ENCODE measurements at places on chromosomes 3 and 15. TPM values are rescaled to one million over a fixed set of nuclear protein-coding genes. Genes with fewer than 3 reads are reported as not detected.

- no peak for DNase-seq
Observed at GRCh38 chr3:105798381-105798934, 70.4 kb downstream of the CBLB start.

DNA sequence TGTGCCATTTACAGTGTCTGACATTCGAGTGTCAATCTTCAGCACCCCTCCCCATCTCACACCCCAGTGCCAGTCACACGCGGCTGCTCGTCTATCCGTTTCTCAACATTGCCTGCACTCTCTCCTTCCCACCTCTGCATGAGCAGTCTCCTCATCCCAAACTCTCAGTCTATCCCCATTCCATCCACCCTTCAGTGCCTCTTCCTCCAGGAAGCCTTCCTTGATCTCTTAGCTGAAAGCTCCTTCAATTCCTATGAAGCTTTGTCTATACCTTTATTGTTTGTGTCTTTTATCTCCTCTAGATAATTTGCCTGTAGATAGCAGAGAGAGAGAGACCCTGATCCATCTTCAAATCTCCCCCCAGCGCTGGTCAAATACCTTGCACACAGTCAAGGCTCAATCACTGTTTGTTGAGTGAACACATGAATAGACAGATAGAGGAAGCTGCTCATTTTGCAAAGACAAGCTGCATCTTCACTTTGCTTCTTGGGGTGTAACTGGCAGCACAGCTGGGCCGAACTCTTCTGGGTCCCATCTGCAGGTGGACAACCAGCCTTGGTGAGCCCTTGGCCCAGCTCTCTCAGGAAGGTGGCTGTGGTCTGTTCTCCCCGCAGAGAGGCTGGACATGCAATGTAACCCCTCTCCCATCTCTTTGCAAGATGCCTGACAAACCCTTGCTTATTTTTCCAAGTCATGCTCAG, 52.8 kb downstream of the ITGA11 start:
- no peak for DNase-seq

- DNase-seq: no peak
Observed at GRCh38 chr3:29534006-29534405, 253.1 kb downstream of the RBMS3 start.

GRCh38 chr3:196803891-196804468, 63.7 kb upstream of the SENP5 start:
- DNase-seq: no peak

DNA sequence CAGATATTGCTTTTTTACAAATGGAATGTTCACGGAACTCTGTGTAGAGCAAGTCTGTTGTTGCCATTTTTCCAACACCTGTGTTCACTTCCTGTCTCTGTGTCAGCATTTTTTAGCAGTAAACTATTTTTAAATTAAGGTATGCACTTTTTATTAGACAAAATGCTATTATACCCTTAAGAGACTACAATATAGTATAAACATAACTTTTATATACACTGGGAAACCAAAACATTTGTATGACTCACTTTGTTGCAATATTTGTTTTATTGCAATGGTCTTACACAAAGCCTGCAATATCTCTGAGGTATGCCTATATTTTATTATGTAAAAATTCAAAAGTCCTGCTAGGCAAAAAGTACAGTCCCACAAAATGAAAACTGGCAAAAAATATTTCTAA, 39.8 kb upstream of the FGF7 start:
- no peak for DNase-seq

DNA sequence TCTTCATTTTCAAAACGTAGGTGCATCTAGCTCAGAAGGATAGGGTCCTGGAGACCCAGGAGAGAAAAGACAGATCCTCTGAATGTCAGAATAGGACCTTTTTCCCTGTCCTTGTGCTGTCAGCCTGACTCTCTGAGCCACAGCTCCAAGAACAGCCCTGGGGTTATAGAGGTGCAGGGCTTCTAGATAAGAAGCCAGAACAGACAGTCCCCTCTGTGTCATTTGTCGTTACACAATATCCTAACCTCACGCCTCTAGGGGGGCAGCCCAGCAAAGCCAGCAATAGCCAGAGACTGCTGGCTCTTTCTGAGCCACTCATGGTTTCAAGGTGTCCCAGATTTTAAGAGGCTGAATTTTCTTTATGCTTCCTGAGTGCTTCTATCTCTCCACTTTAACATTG, 153.2 kb upstream of the THBS1 start:
- DNase-seq: no peak

GRCh38 chr3:187741403-187742350, 3.6 kb downstream of the BCL6 start:
- peak; percentile 91 for DNase-seq

DNA sequence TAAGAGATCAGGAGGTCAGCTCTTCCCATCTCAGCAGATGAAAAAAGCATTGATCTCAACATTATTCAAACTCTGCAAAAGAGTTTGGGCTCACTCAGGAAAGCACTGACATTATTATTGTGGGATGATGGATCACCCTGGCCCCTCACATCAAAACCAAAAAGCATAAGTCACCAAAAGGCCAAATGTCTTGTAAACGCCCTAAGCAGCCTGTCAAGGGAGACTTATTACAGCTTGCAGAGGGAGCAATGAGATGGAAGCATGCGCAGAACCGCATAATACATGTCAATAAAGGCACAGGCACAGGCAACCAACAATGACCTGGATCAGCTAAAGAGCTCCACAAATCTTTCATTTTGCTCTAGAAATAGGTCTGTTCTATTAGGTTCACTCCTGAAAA, 4.6 kb downstream of the FSIP1 start:
- no peak for DNase-seq

DNA sequence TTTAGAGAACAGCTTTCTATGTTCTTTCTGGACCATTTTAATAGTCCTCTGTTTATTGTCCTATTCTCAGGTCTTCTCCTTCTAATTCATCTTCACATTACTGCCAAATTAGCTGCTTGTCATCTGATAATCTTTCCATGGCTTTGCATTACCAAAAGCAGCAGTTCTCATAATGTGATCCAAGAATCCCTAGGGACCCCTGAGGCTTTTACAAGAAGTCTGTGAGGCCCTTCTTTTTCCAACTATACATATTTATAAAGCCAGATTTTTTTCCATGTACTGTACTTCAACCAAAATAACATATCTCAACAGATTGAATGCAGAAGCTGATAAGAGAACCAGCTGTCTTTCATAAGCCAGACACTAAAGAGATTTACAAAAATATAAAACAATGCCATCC, 162.5 kb upstream of the BFSP2 start:
- no peak for DNase-seq

- no peak for DNase-seq
Observed at GRCh38 chr3:15539066-15539465, 17.6 kb upstream of the COLQ start.

DNA sequence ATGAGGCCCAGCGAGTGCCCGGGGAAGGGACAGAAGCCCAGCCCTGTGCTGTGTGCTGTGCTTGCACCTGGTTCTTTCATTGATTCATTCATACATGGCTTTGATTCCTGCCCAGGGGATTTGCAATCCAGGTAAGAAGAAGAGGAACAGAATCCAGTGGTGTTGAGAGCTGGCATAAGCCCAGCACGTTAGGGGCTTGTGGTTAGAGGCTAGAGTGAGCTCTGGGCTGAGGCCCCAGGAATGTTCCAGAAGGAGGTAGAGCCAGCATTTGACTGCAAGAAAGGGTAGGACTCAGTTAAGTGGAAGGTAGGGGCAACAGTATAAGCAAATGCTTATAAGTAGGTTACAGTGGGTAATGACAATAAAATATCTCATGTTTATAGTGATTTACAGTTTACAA, 2.3 kb downstream of the VWA5B2 start:
- no peak for DNase-seq

- no peak for DNase-seq
Observed at GRCh38 chr15:78261062-78261461, 3.3 kb upstream of the DNAJA4 start.

DNA sequence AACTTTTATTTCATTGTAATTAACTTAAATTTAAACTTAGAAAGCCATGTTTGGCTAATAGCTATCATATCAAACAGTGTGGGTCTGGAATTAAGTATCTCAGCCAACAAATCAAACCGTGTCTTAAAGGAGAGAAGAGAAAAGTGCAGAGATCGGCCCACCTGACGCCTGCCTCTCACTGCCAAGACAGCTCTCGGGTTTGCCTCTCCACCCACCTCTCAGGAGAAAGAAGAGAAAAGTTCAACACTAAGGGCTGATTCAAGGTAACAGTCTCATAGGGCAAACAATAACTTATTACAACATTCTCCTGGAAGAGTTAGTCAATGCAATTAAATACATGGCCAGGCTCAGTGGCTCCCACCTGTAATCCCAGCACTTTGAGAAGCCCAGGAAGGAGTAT, 64.8 kb upstream of the PRR20G start:
- DNase-seq: no peak

DNA sequence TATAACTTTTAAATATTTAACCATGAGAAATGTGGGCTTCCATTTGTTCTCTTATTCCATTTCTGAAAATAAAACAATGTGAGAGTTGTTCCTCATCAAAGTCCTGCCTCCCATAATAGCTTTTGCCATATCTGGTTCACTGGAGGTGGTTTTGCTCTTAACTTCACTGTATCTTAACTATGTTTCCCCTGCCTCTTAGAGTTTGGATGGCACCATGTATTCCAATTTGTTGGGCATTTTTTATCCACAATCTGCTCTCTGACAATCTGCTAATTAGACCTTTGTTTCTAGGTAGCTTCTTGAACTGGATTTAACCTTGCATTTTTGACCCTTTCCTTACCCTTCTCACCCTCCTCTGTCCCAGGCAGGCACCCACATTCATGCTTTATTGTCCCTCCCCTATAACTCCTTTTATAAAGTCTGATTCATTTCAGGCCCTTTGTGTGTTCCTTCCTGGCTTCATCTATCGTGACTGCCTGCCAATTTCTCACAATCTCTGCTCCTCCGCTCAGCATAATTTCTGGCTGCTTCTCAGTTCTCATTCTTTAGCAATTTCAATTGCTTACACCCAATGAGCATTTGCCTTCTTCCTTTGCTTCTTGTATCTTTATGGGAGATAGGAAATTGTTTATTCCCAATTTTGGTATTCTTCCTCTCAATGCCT, 144.2 kb upstream of the ARHGEF26 start:
- no peak for DNase-seq

GRCh38 chr3:133112666-133113065, 74.5 kb downstream of the TMEM108 start:
- no peak for DNase-seq

GRCh38 chr3:147589016-147589415, 179.9 kb downstream of the ZIC1 start:
- no peak for DNase-seq

GRCh38 chr15:99850517-99850916, 117.3 kb upstream of the LYSMD4 start:
- DNase-seq: no peak

DNA sequence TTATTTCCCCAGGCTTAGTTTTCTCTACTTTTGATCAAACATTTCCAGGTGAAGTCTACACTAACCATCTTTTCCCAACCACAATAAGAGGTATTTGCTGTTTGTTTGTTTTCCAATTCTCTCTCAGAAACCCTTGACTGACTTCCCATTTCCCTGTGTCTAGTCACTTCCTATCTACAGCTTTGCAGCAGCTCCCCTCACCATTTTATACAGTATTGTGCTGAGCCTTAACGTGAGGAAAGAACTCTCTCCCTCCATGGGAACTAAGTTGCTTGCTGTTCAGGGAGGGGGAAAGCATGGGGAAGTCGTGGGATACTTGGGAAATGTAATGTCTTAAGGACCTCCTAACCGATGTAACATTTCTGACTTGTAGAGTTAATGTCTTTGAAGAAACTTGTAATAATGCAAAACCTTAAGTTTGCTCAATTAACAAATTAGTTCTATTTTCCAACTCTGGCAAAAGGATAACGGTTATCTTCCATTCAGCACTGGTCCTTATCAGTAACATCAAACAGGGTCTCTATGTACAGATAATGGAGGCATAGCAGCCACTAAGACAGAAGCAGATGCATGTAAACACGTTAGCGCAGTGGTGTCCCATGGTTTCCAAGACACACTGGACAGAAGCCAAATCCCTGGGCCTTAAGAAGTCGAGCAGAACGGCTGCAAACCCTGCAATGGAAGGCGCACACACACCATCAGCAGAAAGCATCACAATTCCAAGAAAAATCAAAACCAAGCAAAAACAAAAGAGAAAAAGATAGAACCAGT, 39.7 kb downstream of the NPTN start:
- no peak for DNase-seq

- no peak for DNase-seq
Observed at GRCh38 chr3:157606011-157606851, 103.0 kb upstream of the VEPH1 start.

DNA sequence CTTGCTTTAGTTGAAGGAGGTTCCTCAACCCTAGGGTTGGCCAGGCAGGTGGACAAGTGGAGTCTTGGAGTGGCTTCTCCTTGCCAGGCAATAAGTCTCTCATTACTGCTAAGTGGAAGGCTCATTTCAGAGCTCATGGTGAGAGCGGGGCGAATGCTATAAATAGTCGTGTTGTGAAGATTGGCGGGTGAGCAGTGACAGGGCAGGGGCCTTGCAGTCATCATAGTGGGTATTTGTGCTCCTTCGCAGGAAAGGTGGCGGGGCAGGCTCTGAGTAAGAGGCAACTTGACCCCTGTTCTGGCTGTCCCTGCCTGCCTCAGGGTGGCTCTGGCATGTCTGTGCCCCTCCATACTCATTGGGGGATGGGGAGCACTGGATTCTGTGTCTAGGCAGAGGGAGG, 8.7 kb upstream of the GRM2 start:
- no peak for DNase-seq

Gene CAMK2N2
- total RNA-seq: not detected

Gene USP19
- total RNA-seq: 104 TPM

Gene C15orf62
- 0.20 TPM for total RNA-seq

Gene MAN2A2
- total RNA-seq: 138 TPM

Gene SCAANT1
- total RNA-seq: not detected

Gene CDC25A
- total RNA-seq: 4.5 TPM

Gene FSIP1
- 0.85 TPM for total RNA-seq

Gene MCF2L2
- total RNA-seq: 13.3 TPM

Gene DUOX1
- not detected for total RNA-seq

Gene DPPA2
- not detected for total RNA-seq

Gene ACP3
- 7.3 TPM for total RNA-seq

Gene ZNF148
- 48.2 TPM for total RNA-seq

Measured in spleen (tissue), 13 donors.